T-cell (primary cell): ENCODE measurements at places on chromosomes 1 and 21. TPM values are rescaled to one million over a fixed set of nuclear protein-coding genes. Genes with fewer than 3 reads are reported as not detected.
A peak's percentile ranks its signal among the peaks of the same experiment; 100 is the strongest.

GRCh38 chr1:221633841-221634409, 108.0 kb downstream of the DUSP10 start:
- no peak overlapping the region for H3K4me3 ChIP-seq
- no peak overlapping the region for H3K27ac ChIP-seq
- no peak for DNase-seq
- no peaks in the 10 kb centered on the region for H3K4me1 ChIP-seq

Gene METTL18
- 16.5 TPM for total RNA-seq

- no peak for DNase-seq
- H3K4me1 ChIP-seq, result no peaks in the 10 kb centered on the region
- H3K4me3 ChIP-seq, result no peak overlapping the region
- no peak overlapping the region for H3K27ac ChIP-seq
- H3K27me3 ChIP-seq, result peaks cover 2% of the 10 kb centered on the region
These were observed 45.1 kb upstream of the DNAH14 start for GRCh38 chr1:224884361-224884801.

Gene HP1BP3
- total RNA-seq, result 270 TPM

DNA sequence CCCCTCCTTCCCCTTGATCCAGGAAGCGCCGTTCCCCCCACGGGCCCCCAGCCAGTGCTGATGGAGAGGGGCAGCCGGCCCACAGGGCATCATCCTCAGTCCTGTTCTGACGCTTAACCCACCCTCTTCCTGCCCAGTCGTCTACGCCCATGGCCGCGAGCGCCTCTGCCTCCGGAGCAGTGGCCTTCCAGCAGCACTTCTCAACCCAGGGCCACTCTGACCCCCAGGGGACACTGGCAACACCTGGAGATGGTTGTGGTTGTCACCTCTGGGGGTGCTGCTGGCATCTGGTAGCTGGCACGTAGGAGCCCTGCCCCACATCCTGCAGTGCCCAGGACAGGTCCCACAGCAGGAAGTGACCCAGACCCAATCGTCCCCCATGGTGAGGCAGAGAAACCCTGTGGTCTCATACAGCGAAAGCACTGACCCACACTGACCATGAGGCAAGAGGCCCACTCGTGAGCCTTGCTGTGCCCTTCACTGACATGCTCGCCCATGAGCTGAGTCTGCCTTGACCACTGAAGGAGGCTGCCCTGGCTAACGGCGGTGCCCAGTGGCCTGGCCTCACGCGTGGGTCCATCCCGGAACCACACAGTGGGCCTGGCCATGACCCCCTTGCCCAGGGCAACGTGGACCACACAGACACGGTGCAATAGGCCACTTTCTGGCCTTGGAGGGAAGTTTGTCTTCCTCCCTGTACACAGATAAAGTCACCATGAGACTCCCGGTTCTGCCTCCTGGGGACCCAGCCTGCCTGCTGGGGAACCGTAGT, 96.8 kb upstream of the ARHGEF16 start:
- no peak overlapping the region for H3K27ac ChIP-seq
- no peak for DNase-seq
- no peak overlapping the region for H3K4me3 ChIP-seq
- H3K4me1 ChIP-seq, result no peaks in the 10 kb centered on the region
- no peaks in the 10 kb centered on the region for H3K27me3 ChIP-seq

- H3K27me3 ChIP-seq, result no peaks in the 10 kb centered on the region
- no peak for DNase-seq
- peaks cover 15% of the 10 kb centered on the region for H3K4me1 ChIP-seq
- peak overlapping the region; percentile 65 for H3K4me3 ChIP-seq
These were observed 647 bp downstream of the SDHB start for GRCh38 chr1:17053086-17053684.

GRCh38 chr1:8858888-8859706, 19.4 kb downstream of the ENO1 start:
- DNase-seq, result peak; percentile 46
- H3K27me3 ChIP-seq, result no peaks in the 10 kb centered on the region

DNA sequence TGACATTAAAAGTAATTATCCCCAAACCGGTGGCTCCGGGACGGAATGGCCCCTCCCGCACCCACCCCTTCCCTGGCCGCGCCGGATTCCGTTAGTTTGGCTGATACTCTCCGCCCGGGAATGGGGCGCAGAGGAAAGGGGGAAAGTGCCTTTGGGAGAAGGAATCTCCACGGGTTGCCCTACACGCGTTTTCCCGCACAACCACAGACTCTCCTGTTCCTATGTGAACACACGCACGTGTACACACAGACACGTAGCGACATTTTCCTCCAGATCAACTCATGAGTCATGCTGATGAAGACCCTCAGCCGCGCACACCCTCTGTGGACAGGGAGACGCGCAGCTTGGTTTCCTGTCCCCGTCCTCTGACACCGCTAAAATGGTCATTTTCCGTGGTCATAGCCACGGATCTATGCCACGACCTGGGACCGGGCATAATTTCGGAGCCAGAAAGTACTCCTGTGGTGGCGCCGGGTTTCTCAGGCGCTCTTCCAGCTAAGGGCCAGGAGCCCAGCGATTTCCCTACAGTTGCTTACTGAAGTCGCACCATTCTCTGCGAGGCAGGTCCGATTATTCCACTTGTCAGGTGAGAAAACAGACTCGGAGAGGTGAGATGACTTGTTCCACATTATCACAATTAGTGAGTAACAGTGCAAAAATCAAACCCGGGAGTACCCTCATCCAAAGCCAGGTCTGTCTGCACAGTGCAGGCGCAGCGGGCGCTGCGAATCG, 4.0 kb upstream of the DMRTA2 start:
- H3K4me3 ChIP-seq, result no peak overlapping the region
- H3K27ac ChIP-seq, result no peak overlapping the region
- peaks cover 82% of the 10 kb centered on the region for H3K27me3 ChIP-seq
- peaks cover 7% of the 10 kb centered on the region for H3K4me1 ChIP-seq
- DNase-seq, result no peak

- no peak for DNase-seq
- no peaks in the 10 kb centered on the region for H3K27me3 ChIP-seq
- H3K36me3 ChIP-seq, result peaks cover 5% of the 10 kb centered on the region
- H3K4me3 ChIP-seq, result no peak overlapping the region
- peaks cover 33% of the 10 kb centered on the region for H3K4me1 ChIP-seq
These were observed 77.2 kb downstream of the ADARB1 start for GRCh38 chr21:45151445-45152160.

Gene C1orf141
- not detected for total RNA-seq

Gene NOTCH2NLA
- total RNA-seq, result 67.4 TPM

GRCh38 chr1:41779360-41779759, 139.4 kb downstream of the HIVEP3 start:
- H3K27me3 ChIP-seq, result no peaks in the 10 kb centered on the region
- H3K27ac ChIP-seq, result no peak overlapping the region
- H3K36me3 ChIP-seq, result no peaks in the 10 kb centered on the region
- peaks cover 13% of the 10 kb centered on the region for H3K4me1 ChIP-seq

Gene UBXN10
- total RNA-seq, result 0.30 TPM

Gene AADACL3
- total RNA-seq, result not detected

- H3K4me3 ChIP-seq, result no peak within 1 kb of the TSS
- DNase-seq, result no peak
- H3K27ac ChIP-seq, result no peak within 1 kb of the TSS
- H3K4me1 ChIP-seq, result no peaks in the 10 kb centered on the region
These were observed at the start of gene SPATA46 for GRCh38 chr1:162376691-162377090. Gene SPATA46 (minus strand): TSS chr1:162376854. CDS start chr1:162376790, 64 bp downstream.

DNA sequence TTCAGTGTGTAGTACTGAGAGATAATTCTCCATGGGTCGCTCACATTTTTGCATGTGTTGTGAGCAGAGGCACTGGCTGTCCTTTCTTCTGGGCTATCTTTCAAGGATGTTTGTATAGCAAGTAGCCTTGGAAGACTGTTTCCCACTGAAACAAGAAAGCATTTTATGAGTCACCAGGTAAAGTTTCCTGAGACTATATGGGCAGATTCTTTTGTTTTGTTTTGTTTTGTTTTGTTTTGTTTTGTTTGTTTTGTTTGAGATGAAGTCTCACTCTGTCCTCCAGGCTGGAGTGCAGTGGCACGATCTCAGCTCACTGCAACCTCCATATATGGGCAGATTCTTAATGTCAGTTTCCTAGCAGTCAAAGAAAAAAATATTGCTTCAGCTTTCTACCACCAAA, 912.6 kb downstream of the TTLL7 start:
- H3K4me3 ChIP-seq, result no peak overlapping the region
- H3K4me1 ChIP-seq, result no peaks in the 10 kb centered on the region
- no peak for DNase-seq
- no peak overlapping the region for H3K27ac ChIP-seq
- H3K36me3 ChIP-seq, result no peaks in the 10 kb centered on the region

- H3K27me3 ChIP-seq, result peaks cover 7% of the 10 kb centered on the region
- no peak for DNase-seq
- H3K4me3 ChIP-seq, result no peak overlapping the region
- H3K36me3 ChIP-seq, result no peaks in the 10 kb centered on the region
- no peaks in the 10 kb centered on the region for H3K4me1 ChIP-seq
These were observed 361.3 kb upstream of the C1orf174 start for GRCh38 chr1:4261327-4261726.

GRCh38 chr1:175129182-175129581, 61.5 kb downstream of the TNN start:
- no peaks in the 10 kb centered on the region for H3K4me1 ChIP-seq
- H3K36me3 ChIP-seq, result no peaks in the 10 kb centered on the region
- H3K4me3 ChIP-seq, result no peak overlapping the region
- no peak for DNase-seq

- H3K27me3 ChIP-seq, result peaks cover 54% of the 10 kb centered on the region
- H3K36me3 ChIP-seq, result no peaks in the 10 kb centered on the region
- no peaks in the 10 kb centered on the region for H3K4me1 ChIP-seq
- no peak for DNase-seq
These were observed 9.7 kb upstream of the PRELP start for GRCh38 chr1:203465948-203466347.
